ENCODE measurements at places on chromosomes 3 and 15.

GRCh38 chr15:69661871-69662644 is 209.4 kb downstream of the RPLP1 start:
- no peak for DNase-seq

DNA sequence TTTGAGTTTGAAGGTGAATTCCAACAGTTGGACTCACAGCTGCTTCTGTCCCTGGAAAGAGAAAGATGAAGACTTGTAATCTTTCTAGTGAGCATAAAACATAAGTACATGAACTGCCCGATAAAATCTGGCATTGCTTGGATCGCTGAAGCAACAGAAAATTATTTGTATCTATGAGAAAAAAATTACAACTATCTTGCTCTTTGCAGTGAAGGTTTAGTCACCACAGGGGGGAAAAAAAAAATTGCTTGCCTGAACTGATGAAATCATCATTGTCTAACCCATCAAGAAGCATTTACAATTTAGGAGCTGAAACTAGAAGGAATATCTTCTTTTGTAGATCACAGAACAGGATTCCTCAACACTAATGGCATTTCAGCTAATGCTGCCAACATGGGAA is 20.0 kb downstream of the TMEM207 start:
- DNase-seq = no peak

- no peak for DNase-seq
Observed at GRCh38 chr3:48023377-48023776, 7.2 kb upstream of the MAP4 start.

DNA sequence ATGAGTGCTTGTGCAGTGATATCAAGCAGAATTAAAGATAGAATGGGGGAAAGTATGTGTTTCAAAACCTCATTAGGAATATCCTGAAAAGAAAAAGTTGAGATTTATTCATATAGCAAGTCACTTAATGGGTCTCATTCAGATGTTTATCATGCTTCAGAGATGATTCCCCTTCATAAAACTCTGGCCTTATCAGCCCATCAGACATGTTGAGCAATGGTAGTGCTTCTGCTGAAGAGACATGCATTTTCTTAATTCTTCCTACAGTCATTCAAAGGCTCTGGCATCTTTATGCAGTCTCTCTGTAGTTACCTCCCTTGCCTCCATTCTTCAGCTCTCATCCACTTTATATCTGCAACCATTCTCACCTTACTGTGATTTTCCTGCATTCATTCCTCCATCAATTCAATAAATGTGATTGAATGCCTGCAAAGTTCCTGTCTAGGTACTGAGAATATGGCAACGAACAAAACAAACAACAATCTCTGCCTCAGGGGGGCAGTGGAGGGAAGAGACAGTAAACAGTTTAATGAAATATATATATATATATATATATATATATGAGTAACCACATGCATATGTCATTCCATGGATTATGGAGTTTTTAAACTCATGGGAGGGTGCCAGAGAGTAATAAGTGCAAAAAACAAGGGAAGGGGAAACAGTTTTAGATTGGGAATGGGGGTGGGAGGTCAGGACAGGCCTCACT is 138.5 kb downstream of the NECTIN3 start:
- no peak for DNase-seq

DNA sequence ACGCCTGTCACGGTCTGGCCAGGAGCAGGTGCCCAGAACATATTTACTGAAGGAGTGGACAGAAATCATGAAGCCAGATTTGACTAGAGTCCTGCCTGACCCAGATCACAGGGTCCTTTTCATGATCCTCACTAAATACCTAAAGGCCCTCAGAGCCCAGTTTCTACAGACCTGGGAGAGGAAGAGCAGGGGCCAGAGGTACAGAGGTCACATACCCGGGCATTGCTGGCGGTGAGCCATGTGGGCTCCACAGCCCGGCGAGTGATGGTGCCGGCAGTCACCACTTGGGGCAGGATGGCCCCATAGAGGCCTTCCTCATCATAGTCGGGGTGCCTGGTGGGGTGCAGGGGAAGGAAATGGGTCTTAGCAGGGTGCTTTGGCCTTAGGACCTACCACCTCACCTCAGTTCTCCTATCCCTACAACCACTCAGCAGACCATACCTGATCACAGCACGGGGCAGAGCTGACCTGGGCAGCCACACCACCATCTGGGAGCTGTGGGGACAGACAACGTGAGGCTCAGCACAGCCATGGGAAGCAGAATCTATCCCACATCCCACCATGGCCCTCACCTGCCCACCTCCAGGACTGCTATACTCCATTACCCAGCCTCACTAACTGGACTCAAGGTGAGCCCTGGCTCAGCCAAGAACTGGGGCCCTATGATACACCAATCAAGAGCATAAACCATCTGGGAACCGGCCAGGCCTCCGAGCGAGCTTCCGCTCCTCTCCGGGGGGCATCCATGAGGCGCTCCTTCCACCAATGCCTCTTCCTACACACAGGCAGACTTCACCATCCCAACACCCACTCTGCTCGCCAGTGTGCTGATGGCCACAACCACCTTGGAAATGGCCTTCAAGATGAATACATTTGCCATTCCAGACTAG is 12.9 kb downstream of the POLG start:
- DNase-seq = no peak

- no peak for DNase-seq
Observed at GRCh38 chr3:50428007-50428633, 68.8 kb upstream of the TMEM115 start.

DNA sequence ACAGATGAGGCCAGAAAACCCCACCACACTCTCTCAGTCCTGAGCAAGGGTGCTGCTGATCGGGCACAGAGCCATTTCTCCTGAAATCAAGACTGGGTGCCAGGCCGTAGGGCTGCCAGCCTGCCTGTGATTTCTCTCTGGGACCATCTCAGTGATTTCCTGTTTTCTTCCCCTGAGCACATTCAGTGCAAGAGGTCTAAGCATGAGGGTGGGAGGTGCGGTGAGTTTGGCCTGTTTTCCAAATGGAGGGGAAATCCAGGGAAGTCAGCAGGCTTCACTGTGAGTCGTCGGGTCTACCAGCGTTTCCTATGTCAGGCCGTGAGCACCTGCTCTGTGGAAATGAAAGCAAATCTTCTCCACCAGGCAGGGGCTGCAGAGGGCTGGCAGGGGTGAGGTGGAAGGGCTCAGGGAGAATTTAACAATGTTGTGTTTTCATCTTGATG is 82.3 kb downstream of the ST6GAL1 start:
- DNase-seq = no peak

- DNase-seq = no peak
Observed at GRCh38 chr3:105999856-106000255, 131.0 kb upstream of the CBLB start.

DNA sequence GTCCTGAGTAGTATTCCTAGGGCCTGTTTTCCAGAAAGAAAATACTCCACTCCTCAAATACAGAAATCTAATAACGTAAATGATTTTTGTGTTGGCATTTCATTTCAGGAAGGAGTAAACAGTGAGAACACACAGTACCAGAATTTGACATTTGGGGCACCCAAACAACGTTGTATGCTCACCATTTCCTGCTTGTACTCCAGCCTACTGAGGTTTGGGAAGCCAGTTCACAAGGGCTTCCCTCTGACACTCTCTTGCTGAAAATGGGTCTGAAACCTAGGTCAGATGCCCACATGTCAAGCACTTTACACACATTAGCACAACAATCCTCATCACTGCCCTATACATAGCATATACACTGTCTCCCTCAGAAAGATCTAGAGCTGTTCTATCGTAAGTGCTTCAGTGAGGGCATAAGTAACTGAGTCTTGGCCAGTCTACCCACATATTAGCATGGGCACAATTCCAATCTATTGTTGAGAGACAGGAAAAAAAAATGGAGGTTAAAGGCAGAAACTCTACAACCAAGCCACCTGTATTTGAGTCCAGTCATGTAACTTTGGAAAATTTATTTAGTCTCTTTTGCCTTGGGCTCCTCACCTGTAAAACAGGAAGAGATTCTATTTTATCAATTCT is 43.5 kb upstream of the RSL24D1 start:
- no peak for DNase-seq

DNA sequence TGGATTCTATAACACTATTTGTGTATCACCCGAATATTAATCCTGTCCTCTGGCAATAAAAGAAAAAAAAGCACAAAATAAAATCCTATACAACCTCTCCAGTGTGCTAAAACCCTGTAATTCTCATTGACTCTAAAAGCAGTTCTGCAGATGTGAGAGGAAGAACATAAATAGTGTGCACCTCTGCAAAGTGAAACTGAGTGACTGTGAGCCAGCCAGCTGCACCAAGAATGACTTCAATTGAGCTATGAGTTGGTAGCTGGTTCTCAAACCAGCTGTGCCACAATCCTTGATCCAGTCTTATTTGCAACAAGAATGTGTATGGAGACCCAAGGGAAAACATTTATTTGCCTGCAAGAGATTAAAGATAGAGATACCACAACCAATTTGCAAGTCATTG is 31.2 kb upstream of the COL8A1 start:
- DNase-seq = no peak

- no peak for DNase-seq
Observed at GRCh38 chr3:48236531-48236930, 4.4 kb upstream of the ZNF589 start.

- DNase-seq = no peak
Observed at GRCh38 chr3:150747886-150748683, 14.9 kb downstream of the SIAH2 start.

DNA sequence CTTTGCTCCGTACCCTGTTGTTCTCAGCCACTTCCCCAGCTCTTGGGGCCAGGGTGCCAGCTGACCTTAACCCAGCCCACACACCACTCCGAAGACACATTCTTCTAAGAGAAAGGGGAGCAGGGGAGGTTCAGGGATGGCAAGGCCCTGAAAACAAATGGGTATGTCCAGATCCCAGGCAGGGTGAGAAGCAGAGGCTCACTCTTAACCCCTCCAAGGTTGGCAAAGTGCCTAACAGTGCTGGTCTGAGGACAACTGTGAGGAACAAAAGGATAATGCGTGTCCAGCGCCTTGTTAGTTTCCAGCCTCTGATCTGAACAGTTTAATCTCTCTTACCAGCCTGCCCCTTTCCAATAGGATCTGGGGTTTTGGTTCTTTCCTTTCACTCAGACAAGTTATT is 1.5 kb downstream of the TMEM44 start:
- DNase-seq = no peak

DNA sequence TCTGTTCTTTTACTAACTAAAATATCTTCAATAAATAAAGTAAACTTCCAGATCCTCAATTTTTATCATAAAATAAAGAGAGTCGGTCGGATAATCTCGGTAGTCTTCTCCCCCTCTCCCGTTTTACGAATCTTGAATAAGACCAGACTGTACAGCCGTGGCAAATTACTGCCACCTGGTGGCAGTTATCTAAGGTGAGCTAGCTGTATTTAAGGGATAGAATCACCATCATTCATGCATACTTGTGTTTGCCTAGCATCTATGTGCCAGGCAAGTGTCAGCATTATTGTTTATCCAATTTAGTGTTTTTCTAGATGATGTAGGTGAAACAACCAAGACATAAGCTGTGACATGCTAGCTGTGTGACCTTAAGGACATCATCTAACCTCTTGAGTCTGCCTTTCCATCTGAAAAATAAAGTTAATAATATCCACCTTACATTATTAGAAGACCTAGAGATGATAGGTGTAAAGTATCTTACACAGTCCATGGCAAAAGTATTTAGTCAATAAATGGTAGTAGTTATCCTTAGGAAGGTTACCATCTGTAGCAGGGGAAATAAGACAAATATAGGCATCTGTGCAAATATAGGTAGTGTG is 21.3 kb downstream of the DUT start:
- peak; percentile 40 for DNase-seq

DNA sequence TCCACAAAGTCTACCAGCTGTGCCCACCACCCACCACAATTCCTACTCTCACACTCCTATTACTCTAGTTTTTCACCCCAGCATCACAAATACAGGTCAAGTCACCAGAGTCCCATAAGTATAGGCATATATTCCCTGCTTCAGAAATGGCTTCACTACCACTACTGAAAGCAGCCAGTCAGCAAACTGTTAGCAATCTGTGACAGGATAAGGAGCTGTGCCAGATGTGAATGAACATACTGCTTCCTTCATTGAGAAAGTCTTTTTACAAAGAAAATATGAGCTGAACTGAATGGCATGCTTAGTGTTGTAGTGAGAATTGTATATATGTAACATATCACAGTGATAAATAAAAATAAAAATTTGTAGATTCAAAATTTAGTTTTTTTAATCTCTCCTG is 76.8 kb downstream of the C3orf85 start:
- no peak for DNase-seq

- DNase-seq = no peak
Observed at GRCh38 chr3:94512876-94513275, 450.0 kb downstream of the NSUN3 start.
